ENCODE measurements at places on chromosomes 6 and 20. TPM values are rescaled to one million over a fixed set of nuclear protein-coding genes. Genes with fewer than 3 reads are reported as not detected.

Gene TBC1D32
- 13.5 TPM for total RNA-seq

Gene SLC22A2
- total RNA-seq = not detected

Gene TRERF1
- 5.2 TPM for total RNA-seq

Gene C6orf15
- total RNA-seq = not detected

Gene MAK
- total RNA-seq = 0.57 TPM

Gene RGS17
- 0.29 TPM for total RNA-seq

Gene RALGAPA2
- total RNA-seq = 71.2 TPM

Gene NKX2-4
- not detected for total RNA-seq

Gene TSBP1
- total RNA-seq = not detected

Gene FOXA2
- total RNA-seq = 23.2 TPM

Gene HCRTR2
- not detected for total RNA-seq

Gene ESR1
- 0.91 TPM for total RNA-seq

Gene SEMG1
- not detected for total RNA-seq

Gene HLA-DQA1
- total RNA-seq = not detected

Gene FOXQ1
- 3.9 TPM for total RNA-seq

Gene SFTA2
- total RNA-seq = 191 TPM

Gene KHDC1
- total RNA-seq = 1.3 TPM
